ENCODE measurements at places on chromosomes 7 and 10. TPM values are rescaled to one million over a fixed set of nuclear protein-coding genes. Genes with fewer than 3 reads are reported as not detected.
A peak's percentile ranks its signal among the peaks of the same experiment; 100 is the strongest.

DNA sequence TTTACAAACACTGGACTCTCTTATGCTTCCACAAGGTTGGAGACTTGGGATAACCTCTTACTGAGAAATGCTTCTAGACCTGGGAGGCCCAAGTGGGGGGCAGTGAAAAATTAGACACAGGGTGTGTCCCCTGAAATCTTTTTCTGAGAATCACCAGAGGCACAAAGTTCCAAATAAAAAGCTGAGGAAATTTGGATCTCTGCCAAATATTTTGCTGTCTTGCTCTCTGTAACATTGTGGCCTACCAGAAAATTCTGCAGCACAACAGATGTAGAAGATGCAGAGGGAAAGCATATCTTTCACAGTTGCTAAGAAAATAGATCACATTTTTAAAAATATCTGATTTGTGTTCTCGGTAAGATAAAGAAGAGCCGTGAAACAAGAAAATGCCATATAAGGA lies 849.4 kb downstream of the CCSER2 start:
- DNase-seq: no peak

DNA sequence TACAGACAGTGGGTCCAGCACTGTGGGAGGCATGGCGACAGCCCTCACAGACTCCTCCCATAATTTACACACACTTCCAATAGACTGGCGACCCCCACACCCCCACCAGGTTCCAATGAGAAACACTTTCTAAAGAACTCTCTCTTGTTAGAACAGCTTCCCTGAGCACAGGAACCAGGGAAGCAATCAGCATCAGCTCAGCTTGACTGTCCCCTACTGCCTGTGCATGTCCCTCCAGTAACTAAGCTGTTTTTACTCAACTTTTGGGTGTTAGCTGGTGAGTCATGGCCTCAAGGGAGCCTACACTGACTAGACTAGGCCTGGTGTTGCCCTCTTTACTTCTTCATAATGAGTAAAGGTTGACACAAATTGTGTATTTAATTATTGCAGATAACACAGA lies 32.6 kb upstream of the HERPUD2 start:
- DNase-seq: no peak

GRCh38 chr7:4809666-4810065 lies 34.2 kb downstream of the AP5Z1 start:
- no peak for DNase-seq

DNA sequence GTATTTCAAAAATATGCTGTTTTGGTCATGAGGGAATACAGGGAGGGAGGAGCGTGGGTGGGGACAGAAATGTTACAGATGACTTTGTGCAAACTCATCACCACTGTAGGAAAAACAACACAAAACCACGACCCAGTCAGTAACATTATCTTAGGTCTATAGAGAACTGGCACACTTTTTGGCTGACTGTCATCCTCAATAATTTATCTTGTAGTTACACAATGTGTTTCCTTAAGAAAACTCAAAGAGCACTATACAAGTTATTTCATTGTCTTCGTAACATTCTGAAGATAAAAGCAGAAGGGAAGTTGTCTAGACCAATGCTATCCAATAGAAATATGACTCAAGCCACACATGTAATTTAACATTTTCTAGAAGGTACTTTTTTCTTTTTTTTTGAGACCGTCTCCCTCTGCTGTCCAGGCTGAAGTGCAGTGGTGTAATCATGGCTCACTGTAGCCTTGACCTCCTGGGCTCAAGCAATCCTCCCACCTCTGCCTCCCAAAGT lies 16.9 kb upstream of the CDK14 start:
- DNase-seq: no peak

DNA sequence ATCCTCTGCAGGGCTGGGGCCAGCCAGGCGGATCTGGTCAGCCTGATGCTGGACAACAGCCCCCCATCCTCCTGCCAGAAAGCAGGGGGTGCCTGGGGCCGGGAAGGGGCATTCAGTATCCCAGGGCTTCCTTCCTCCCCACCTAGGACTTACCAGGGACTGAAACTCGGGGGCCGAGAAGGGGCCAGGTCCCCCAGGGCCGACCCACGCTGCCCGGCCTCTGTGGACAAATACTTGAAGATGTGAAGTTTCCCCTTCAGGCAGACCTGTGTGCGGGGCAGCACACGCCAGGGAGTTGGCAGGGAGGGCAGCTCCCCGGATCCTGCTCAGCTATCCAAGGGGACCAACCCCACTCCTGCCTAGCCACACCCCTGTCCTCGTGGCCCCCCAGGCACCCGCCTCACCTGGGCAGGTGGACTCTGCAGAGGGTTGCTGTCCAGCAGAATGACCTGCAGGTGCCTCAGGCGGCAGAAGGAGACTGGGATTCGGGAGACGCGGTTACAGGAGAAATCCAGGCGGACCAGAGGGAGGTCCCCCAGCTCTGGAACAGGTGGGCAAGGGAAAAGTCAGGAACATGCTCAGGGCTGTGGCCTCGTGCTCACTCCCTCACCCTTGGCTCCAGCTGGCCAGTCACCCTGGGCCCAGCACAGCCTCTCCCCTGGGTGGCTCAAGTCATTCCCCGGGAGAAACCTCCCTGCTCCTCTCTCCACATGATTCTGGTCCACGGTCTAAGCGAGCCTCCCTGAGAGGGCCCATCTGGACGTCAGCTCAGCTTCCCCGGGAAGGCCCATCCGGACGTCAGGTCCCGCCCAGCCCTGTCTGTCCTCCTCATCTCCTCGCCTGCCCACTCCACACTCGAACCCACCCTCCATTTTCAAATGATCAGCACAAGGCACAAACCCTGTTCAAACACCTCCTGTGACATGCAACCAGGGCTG lies 4.8 kb upstream of the SAP25 start:
- no peak for DNase-seq

DNA sequence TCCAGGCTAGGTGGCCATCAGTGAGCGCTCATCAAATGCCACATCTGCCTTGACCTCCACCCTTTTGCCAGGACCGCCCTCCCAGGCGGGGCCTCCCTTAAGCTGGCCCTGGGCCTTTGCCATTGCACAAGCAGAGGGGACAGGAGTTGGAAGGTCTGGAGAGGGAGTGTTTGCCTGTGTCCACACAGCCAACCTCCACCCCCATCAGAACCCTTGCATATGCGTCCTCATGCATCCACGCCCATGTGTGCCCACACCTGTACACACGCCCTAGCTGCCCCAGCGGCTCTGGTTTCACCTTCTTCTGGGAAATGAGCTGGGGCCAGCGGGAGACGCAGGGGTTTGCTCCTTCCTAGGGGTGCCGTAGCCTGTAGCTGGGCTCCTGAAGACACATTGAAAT lies 64.0 kb downstream of the NEURL1 start:
- no peak for DNase-seq

- DNase-seq: no peak
Observed at GRCh38 chr10:130023454-130024230, 59.6 kb upstream of the EBF3 start.

GRCh38 chr7:80472491-80473200 lies 39.2 kb downstream of the GNAT3 start:
- DNase-seq: no peak

GRCh38 chr7:70614237-70615045 lies 517.5 kb upstream of the GALNT17 start:
- peak; percentile 94 for DNase-seq

Gene PTPRN2
- 49.0 TPM for total RNA-seq

Gene INA
- total RNA-seq: 625 TPM

Gene GLI3
- 2.9 TPM for total RNA-seq

Gene SEMA3D
- total RNA-seq: 13.6 TPM

Gene OR6B1
- not detected for total RNA-seq

Gene ASB10
- not detected for total RNA-seq

Gene C10orf62
- not detected for total RNA-seq
